Ovary (tissue), 10 donors: ENCODE measurements at places on chromosomes 1 and 21. TPM values are rescaled to one million over a fixed set of nuclear protein-coding genes. Genes with fewer than 3 reads are reported as not detected.

The PM20D1 gene
- total RNA-seq = 1.4 TPM

GRCh38 chr1:109814223-109814622 lies 50.5 kb upstream of the EPS8L3 start:
- H3K4me3 ChIP-seq = no peak overlapping the region
- H3K27me3 ChIP-seq = peaks cover 2% of the 10 kb centered on the region
- H3K36me3 ChIP-seq = no peaks in the 10 kb centered on the region
- peaks cover 3% of the 10 kb centered on the region for H3K4me1 ChIP-seq

The SELENOF gene
- 124 TPM for total RNA-seq

- DNase-seq = no peak
- no peaks in the 10 kb centered on the region for H3K36me3 ChIP-seq
- peak overlapping the region; percentile 39 for H3K27ac ChIP-seq
- H3K4me3 ChIP-seq = no peak overlapping the region
These were observed 14.6 kb downstream of the SIPA1L2 start for GRCh38 chr1:232615306-232615800.

DNA sequence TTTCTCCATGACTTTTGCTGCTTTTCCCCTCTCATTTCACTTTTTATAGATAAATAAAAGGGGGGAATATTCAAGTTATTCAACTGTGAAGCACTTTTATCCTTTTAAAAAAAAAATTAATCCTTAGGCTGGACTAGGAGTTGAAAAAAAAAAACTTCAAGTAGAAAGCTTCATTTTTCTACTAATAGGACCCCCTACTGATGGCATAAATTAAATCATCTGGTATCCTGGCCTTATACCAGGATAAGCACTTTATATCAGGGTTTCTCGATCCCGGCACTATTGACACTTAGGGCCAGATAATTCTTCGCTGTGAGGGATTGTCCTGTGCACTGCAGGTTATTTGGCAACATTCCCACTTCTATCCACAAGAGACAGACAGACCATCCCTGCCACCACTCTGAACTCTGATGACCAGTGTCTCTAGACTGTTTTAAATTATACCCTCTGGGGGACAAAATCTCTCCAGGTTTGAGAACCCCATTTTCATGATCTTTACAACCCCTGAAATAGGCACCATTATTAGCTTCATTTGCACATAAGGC lies 17.6 kb downstream of the USP33 start:
- no peak overlapping the region for H3K27ac ChIP-seq
- H3K36me3 ChIP-seq = no peaks in the 10 kb centered on the region
- no peaks in the 10 kb centered on the region for H3K27me3 ChIP-seq
- no peak for DNase-seq

DNA sequence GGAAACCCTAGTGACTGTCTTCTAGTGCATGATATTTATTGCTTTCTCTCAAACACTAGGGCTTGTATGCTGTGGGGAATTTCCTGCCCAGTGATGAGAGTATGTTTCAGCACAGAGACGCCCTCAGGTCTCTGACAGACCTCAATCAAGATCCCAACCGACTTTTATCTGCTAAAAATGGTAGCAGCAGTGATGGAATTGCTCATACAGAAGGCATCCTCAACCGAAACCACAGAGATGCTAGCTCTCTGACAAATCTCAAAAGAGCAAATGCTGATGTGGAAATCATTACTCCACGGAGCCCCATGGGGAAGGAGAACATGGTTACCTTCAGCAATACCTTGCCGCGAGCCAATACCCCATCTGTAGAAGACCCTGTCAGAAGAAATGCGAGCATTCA lies 41.3 kb downstream of the PLPPR4 start:
- H3K27me3 ChIP-seq = no peaks in the 10 kb centered on the region
- H3K4me3 ChIP-seq = no peak overlapping the region
- no peak for DNase-seq

GRCh38 chr1:1157426-1157913 lies 16.2 kb upstream of the TTLL10 start:
- peaks cover 5% of the 10 kb centered on the region for H3K4me1 ChIP-seq
- H3K27ac ChIP-seq = no peak overlapping the region
- H3K36me3 ChIP-seq = no peaks in the 10 kb centered on the region

GRCh38 chr1:24884751-24885150 lies 45.3 kb downstream of the RUNX3 start:
- no peaks in the 10 kb centered on the region for H3K4me1 ChIP-seq
- H3K36me3 ChIP-seq = no peaks in the 10 kb centered on the region
- no peak overlapping the region for H3K27ac ChIP-seq
- no peaks in the 10 kb centered on the region for H3K27me3 ChIP-seq
- H3K4me3 ChIP-seq = no peak overlapping the region
- DNase-seq = no peak

The HMCN1 gene
- 3.0 TPM for total RNA-seq

GRCh38 chr1:85343213-85343611 lies 66.8 kb upstream of the BCL10 start:
- H3K27ac ChIP-seq = no peak overlapping the region
- no peak for DNase-seq
- H3K27me3 ChIP-seq = no peaks in the 10 kb centered on the region
- H3K36me3 ChIP-seq = no peaks in the 10 kb centered on the region
- H3K4me1 ChIP-seq = peaks cover 3% of the 10 kb centered on the region

The DTL gene
- 0.13 TPM for total RNA-seq

The PLA2G2C gene
- total RNA-seq = not detected

The GBP2 gene
- total RNA-seq = 53.1 TPM

The LCK gene
- total RNA-seq = 1.0 TPM

GRCh38 chr21:17598437-17598836 lies 14.3 kb downstream of the BTG3 start:
- H3K36me3 ChIP-seq = no peaks in the 10 kb centered on the region
- H3K4me3 ChIP-seq = no peak overlapping the region
- no peak for DNase-seq
- no peaks in the 10 kb centered on the region for H3K27me3 ChIP-seq
- H3K27ac ChIP-seq = no peak overlapping the region

The LPAR3 gene
- 6.7 TPM for total RNA-seq

The GPA33 gene
- total RNA-seq = not detected

GRCh38 chr21:36926989-36927718 lies 39.3 kb downstream of the HLCS start:
- H3K27me3 ChIP-seq = no peaks in the 10 kb centered on the region
- H3K36me3 ChIP-seq = no peaks in the 10 kb centered on the region
